ENCODE measurements at places on chromosomes 11 and 22.

DNA sequence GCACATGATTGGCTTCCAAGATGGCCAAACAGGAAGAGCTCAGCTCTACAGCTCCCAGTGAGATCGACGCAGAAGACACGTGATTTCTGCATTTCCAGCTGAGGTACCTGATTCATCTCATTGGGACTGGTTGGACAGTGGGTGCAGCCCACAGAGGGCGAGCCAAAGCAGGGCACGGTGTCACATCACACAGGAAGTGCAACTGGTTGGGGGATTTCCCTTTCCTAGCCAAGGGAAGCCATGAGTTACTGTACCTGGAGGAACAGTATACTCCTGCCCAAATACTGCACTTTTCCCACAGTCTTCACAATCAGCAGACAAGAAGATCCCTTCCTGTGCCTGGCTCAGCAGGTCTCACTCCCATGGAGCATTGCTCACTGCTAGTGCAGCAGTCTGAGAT, 131.2 kb downstream of the DLG2 start:
- no peak for DNase-seq

GRCh38 chr11:3824714-3825472, 15.9 kb downstream of the RHOG start:
- DNase-seq: no peak

DNA sequence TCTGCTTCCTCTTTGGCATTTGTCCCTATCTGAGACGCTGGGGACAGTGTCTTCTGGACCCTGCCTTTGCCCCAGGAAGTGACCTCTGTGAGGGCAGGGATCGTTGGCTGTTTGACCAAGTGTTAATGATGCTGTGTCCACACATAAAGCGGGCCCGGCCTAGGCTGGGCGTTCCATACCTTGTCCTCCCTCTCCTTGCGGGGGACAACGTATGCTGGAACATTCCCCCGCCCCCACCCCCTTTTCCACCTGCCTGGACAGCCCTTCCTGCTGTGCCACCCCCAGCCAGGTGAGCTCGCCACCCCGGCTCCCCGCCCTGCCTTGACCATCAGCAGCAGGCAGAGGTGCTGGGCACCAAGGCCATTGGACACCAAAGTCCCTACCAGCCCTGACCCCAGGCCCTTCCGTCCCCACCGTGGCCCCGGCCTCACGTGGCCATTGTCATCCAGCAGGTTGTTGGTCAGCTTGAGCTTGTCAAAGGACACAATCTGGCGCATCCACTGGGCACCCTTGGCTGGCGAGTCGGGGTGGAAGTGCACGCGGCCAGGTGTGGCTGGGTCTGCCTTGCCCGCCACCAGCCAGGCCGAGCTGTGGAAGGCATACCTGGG, 4.1 kb upstream of the NUDT8 start:
- no peak for DNase-seq

- no peak for DNase-seq
Measured at GRCh38 chr11:122145715-122146274, 29.8 kb upstream of the BLID start.

DNA sequence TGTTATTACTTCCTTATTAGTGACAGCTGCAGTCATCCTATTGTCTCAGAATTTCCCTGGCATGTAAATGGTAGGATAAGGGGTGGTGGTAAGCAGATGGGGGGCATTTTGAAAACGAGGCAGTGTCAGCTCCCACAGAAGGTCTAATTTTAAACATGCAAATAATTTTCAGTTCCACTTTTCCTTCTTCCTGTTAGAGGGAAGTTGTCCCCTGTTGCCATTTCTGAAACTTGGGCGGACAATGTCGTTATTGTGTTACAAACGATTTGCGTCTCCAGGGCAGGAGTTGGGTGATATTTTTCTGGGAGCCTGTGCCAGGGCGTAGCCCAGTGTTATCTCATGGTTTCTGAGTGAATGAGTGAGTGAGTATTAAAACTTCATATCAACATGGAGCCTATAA, 7.4 kb downstream of the PTPRJ start:
- no peak for DNase-seq

DNA sequence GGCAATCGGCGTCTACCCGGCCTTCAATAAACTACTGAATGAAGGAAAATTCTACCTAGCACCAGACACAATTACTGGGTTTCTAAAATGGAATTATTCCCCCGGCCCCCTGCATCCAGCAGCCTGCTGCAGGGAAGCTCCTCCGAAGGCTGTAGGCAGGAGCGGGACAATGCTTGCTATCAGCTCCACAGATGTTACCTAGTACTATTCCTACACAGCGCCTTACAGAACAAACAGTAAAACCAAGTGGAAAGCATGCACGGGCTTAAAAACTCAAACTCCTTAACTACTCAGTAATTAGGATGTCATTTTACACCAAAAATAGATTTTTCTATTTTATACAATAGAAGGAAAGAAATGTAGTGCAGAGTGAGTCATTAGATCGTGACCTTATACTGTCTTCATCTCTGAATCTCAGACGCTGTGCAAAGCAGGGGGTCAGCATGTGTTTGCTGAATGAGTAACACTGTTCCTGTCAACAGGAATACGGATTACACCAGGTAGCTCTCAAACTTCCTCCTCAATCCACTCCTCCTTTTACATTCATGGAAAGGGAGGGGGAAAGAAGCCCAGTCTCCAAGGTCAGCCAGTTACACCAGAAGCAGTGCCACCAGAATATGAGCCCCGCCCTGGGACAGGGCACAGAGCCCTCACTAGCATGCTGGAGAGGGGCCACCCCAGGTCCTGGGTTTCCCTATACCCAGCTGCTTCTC, 74.9 kb downstream of the PACSIN2 start:
- DNase-seq: no peak

Data from NCI-H1092 treated with DMSO at 0.1 percent for 48 hours (cell line).